ENCODE measurements at places on chromosomes 7 and 10.

DNA sequence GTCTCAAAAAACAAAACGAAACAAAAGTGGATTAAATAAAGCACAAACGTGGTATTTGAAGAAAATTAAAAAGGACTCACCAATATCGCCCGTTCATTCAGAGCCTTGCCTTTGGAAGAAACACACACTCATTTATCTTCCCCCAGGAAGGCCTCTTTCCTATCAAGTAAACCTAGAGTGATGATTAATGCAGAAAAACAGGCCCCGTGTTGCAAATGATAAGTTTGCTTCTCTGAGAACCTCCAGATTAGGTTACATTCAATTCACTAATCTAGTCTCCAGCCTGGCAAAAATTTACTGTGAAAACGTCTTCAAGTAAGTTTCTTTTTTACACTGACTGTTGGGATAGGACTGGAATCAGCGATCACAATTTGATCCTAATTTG is 78.0 kb upstream of the C1GALT1 start:
- no peak for DNase-seq

GRCh38 chr7:136890399-136890798 is 21.9 kb downstream of the CHRM2 start:
- DNase-seq: peak; percentile 37

- DNase-seq: no peak
Observed at GRCh38 chr10:127910464-127910770, 3.5 kb downstream of the PTPRE start.

DNA sequence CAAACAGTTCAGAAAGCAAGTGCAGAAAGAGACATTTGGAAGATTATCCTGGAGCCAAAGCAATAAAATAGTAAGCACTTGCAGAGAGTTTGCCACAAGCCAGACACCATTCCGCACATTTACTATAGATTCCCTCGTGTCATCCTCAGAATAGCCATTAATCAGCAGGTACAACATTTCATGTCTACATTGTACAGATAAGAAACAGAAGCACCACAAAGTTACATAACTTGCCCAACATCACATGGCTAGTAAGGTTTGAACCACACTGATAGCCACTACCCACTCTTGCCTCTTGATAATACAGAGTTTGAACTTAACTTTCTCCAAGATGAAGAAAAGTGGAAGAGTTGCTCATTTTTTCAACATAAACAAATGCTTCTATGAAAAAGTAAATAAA is 40.6 kb upstream of the GHITM start:
- DNase-seq: no peak

DNA sequence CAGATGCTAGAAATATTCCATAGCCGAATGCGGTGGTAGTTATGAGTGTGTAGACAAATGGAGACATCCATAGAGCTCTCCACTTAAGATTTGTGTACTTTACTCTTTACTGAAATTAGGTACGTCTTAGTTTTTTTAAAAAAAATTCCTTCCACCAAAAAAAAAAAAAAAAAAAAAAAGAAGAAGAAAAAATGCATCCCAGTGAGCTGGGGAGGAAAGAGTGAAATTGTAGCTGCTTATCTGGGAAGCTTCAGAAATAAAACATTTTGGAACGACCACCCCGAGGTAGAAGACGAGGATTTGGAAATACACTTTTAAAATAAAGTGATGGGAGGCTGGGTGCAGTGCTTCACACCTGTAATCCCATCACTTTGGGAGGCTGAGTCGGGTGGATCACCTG is 53.8 kb downstream of the RGS10 start:
- no peak for DNase-seq

DNA sequence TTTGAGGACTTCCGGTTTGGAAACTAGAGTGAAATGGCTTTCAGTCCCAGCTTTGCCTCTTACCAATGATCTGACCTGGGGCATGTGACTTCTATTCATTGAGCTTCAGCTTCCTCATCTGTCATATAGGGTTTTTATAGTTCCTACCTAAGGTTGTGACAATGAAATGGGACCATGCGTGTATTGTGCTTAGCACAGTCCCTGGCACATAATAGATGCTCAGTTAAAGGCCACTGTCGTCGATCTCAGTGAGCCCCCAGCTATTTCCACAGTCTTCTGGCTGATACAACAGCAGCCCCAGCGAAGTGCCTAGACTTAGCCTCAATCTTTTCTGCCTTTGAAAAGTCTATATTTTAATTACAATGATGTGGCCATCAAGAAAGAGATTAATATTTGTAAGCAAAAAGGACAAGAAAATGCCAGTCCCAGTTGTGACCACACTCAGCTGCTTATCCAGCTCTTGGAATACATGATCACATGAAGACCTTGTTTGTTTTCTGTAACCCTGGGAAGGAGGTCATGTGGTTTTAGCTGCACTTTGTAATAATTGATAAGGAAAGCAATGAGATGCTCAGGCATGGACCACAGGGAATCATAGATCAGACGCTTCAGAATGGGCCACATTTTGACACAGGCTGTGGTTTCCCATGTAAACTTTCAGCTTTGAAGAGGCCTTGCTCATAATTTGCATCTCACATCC is 44.6 kb downstream of the VWA2 start:
- no peak for DNase-seq

- no peak for DNase-seq
Observed at GRCh38 chr7:65390588-65390987, 16.9 kb downstream of the ZNF92 start.

GRCh38 chr10:48285710-48286109 is 11.2 kb upstream of the FRMPD2 start:
- DNase-seq: no peak

GRCh38 chr10:124560377-124561105 is 98.9 kb downstream of the LHPP start:
- DNase-seq: peak; percentile 82

GRCh38 chr7:139033346-139034114 is 2.3 kb downstream of the ZC3HAV1L start:
- DNase-seq: no peak

DNA sequence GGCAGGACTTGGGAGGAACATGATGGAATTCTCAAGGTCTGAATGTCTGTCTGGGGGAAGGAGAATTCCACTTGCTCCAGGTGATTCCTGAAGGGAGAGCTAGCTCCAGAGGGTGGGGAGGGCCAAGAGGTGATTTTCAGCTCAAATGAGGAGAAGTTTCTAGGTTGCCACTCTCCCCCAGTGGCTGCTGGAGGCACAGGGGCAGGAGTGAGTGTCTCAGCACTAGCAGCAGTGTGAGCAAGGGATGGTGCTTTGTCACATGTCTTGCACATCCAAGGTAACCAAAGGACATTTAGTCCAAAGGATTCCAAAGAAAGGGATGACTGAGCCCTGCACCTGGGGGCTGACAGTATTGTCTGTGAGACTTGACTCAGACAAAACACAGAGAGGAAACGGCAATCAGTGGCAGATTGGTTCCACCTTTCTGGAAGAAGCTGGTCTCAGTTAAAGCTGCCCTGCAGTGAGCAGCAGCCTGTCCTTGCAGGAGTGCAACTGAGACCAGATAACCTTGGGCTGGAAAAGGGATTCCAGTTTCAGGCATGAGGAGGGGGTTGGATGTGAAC is 51.2 kb upstream of the PCBD1 start:
- DNase-seq: no peak

DNA sequence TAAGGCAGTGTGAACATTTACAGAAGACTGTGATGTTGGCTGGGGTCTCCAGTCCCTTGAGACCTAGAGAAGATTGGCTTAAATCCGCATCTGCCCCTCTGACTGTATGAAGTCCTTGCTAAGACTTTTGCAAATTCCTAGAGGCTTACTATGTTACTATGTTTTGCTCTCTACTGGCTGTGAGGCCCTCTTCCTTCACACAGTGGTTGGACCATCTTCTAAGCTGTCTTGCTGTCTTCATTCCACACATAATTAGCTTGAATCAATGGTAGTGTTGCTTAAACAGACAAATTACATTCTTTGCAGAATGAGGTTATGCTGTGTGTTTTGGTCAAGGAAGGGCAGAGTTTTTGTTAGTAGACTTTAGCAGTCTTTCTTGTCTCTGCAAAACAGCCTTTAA is 658.0 kb downstream of the TYW1 start:
- DNase-seq: no peak

DNA sequence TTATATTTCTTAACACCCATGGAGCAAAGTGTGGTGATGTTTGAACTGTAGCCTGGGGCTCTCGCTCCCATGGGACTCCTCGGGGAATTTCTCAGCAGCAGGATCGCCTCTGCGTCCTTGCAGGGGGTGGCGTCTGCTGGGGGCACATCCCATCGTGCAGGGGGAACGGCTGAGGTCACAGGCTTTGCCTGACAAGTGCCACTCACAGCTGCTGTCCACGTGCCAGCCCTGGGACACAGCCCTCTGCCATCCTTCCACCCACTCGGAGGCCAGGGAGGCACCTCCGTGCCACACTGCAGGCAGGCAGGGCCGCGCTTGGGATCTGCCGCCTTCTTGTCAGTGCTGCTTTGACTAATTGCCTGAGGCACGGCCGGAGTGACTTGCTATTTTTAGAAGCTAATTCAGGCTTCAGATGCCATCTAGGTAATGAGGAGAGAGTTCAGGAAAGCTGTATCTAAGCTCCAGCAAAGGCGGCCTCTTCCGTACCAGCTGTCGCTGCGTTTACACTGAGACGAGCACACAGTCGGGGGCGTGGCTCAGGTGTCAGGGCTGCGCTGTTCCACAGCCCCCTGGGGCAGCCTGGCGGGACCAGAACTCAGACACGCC is 45.7 kb downstream of the PITRM1 start:
- no peak for DNase-seq

DNA sequence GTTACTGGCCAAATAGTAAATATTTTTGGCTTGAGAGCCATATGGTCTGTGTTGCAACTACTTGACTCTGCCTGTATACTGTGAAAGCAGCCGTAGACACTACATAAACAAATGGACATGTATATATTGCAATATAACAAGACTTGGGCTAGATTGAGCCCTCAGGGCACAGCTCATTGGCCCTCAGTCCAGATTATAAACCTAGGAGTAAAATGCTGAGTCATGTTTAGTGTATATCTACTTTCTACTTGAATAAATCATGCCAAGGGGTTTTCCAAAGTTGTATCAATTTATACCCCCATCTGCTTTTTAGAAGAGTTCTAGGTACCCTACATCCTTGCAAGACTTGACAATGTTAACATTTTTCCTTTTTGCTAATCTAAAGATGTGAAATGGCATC is 27.4 kb upstream of the POU6F2 start:
- DNase-seq: no peak

DNA sequence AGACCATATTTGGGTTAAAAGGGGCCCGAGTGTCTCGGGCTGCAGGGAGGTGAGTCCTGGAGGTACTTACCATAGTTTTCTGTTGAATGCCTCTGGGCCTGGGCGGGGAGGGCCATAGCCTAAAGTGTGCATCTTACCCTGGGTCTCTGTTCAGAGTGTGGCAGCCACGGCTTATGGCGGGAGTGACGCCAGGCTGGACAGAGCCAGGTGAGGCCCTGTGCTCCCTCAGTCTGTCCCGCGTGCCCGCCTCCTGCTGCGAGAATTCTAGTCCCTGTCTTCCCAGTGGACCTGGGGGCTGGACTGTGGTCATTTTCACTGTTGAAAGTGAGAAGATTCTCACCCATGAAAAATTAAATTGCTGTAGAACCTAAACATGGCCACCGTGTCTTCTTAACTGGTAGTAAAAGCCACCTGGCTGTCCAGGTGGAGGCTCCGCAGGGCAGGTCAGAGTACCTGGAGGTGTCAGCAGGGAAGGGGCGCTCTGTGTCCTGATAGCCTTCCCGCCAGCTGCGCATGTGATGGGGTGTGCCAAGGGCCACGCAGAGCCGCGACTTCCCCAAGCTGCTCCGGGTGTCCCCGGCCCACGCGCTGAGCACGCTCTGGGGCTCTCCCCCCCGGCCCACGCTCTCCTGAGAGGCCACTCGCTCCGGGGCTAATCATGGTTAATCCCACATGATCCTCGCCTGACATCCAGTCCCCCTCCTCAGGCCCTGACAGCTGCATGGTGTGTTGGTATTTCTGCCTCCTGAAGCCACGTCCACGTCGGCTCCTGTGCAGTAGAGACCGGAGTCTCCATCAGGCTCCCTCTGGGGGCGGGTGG is 20.3 kb downstream of the INPP5A start:
- no peak for DNase-seq

GRCh38 chr7:155653803-155654202 is 9.3 kb downstream of the RBM33 start:
- peak; percentile 82 for DNase-seq

- DNase-seq: no peak
Observed at GRCh38 chr7:51950813-51951212, 634.2 kb upstream of the COBL start.

- DNase-seq: no peak
Observed at GRCh38 chr7:41648501-41648900, 54.4 kb downstream of the INHBA start.

DNA sequence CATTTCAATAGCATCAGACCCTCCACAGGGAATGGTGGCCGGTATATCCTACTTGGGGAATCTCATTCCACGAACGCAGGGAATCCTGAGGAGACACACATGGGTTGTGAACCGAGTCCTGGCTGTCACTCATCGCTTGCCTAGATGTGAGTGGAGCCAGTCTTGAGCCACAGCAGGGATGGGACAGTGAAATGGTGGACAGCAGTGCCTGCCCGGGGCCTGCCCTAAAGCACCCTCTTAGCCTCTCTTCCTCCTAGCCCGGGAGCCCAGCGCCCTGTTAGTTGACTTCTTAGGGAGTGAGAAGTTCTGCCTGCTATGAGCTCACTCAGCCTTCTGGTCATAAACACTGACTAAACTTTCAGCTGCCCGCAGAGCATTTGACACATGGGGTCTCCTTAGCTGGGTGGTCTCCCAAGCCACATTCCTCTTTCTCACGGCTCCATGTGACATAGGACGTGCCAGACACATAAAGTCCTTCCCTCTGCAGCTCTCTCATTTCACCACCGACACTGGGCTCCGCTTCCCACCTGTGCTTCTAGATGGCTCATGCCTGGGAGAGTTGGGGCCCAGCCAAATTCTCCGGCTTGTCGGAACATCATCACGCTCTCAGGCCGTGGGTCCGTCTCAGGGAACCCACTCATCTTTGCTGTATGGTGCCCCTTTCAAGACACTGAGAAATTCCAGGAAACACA is 60.9 kb downstream of the TCERG1L start:
- no peak for DNase-seq

DNA sequence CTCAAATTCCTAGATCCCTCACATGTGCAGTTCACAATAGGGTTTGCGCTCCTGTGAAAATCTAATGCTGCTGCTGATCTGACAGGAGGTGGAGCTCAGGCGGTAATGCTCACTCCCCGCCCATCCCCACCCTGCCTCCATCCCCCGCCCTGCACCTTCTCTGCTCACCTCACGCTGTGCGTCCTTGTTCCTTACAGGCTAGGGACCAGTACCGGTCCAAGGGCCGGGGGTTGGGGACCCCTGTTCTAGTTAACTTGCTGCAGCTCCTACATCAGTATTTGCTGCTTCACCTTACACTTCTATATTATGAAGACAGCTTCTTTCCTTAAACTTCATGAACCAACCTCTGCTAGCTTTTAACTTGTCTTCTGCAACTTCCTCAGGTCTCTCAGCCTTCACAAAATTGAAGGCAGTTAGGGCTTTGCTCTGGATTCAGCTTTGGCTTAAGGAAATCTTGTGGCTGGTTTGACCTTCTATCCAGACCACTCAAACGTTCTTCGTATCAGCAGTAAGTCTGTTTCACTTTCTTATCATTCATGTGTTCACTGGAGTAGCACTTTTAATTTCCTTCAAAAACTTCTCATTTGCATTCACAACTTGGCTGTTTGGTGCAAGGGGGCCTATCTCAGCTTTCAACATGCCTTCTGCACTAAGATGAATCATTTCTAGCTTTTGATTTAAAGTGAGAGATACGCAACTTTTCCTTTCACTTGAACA is 1.7 kb upstream of the TNKS2 start:
- no peak for DNase-seq
